ENCODE measurements at places on chromosomes 7 and 10.

DNA sequence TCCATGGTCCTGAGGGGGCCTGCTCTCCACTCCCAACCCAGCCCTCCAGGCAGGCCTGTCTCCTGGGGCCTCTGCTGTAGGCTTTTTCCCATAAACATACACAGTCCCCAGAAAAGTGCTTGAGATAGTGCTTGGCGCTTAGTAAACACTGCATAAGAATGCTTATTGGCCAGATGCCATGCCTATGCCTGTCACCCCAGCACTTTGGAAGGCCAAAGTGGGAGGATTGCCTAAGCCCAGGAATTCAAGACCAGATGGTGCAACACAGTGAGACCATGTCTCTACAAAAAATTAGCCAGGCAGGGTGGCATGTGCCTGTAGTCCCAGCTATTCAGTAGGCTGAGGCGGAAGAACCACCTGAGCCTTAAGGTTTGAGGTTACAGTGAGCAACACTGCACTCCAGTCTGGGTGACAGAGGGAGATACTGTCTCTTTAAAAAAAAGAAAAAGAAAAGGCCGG, 24.6 kb upstream of the ASL start:
- H3K4me3 ChIP-seq = no peak overlapping the region
- peaks cover 8% of the 10 kb centered on the region for H3K4me1 ChIP-seq
- H3K27ac ChIP-seq = no peak overlapping the region
- H3K27me3 ChIP-seq = no peaks in the 10 kb centered on the region
- H3K36me3 ChIP-seq = no peaks in the 10 kb centered on the region
- DNase-seq = no peak

DNA sequence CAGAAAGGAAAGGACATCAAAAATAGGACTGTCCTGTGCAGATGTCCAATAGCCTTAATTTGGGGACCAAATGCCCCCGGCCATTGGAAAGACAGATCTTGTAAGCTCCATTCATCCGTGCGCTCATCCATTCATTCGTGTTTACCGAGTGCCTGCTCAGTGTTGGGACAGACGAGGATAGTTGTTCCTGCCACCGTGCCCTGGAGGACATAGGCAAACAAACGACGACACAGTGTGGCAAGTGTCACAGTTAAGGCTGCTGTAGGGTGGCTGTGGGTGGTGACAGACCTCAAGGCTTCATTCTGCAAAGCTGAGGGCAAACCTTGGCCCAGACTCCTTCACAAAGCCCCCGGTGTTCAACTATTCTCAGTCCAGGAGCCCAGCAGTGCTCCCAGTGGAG, 27.6 kb downstream of the MKI67 start:
- H3K36me3 ChIP-seq = no peaks in the 10 kb centered on the region
- peaks cover 8% of the 10 kb centered on the region for H3K4me1 ChIP-seq
- no peak overlapping the region for H3K27ac ChIP-seq
- H3K4me3 ChIP-seq = no peak overlapping the region

DNA sequence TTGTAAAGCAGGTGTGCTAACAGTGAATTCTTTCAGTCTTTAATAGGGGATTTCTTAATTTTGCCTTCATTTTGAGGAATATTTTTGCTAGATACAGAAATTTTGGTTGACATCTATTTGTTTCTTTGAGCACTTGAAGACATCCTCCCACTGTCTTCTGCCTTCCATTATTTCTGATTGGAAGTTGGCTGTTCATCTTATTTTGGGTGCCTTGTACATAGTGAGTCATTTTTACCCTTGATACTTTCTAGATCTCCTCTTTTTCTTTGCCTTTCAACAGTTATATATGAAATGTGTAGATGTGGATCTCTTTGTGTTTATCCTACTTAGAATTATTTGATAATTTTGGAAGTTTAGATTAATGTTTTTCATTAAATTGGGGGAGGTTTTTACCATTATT, 631.0 kb downstream of the AUTS2 start:
- H3K4me3 ChIP-seq = no peak overlapping the region
- H3K27me3 ChIP-seq = no peaks in the 10 kb centered on the region
- H3K27ac ChIP-seq = no peak overlapping the region
- H3K4me1 ChIP-seq = no peaks in the 10 kb centered on the region
- no peak for DNase-seq

- no peak overlapping the region for H3K27ac ChIP-seq
- DNase-seq = no peak
- H3K4me3 ChIP-seq = no peak overlapping the region
- no peaks in the 10 kb centered on the region for H3K36me3 ChIP-seq
- H3K27me3 ChIP-seq = no peaks in the 10 kb centered on the region
- no peaks in the 10 kb centered on the region for H3K4me1 ChIP-seq
These were observed 60.9 kb downstream of the COBL start for GRCh38 chr7:51255536-51256208.

- no peak for DNase-seq
- no peak overlapping the region for H3K4me3 ChIP-seq
- H3K36me3 ChIP-seq = no peaks in the 10 kb centered on the region
- H3K27ac ChIP-seq = no peak overlapping the region
- no peaks in the 10 kb centered on the region for H3K4me1 ChIP-seq
These were observed 31.8 kb upstream of the LSM8 start for GRCh38 chr7:118152149-118152548.

DNA sequence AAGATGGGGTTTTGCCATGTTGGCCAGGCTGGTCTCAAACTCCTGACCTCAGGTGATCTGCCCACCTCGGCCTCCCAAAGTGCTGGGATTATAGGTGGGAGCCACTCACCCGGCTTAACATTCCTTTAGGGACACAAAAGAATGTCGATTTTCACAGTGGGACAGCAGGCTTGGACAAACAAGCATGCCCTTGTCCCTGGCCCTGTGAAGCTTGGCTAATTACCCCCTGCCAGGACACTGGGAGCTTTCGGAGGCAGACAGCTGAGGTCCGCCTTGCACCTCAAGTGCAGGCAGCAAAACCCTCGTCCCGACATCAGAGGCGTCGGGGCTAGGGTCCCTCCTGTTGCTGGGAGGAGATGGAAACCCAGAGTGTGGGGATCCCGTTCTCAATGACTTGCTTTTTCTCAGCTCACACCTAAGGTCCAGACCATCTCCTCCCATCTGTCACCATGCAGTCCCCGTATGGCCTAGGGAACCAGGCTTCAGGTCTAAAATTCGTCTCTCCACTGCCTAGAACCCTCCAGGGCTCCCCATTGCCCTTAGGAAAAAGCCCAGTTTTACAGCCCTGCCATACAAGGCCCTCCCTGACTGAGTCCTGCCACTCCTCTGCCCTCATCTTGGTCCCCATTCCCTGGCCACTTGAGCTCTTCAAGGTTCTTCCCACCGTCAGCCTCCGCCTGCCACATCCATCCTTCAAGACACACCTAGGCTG, 6.3 kb upstream of the CLIP2 start:
- H3K27me3 ChIP-seq = no peaks in the 10 kb centered on the region
- DNase-seq = no peak
- peaks cover 19% of the 10 kb centered on the region for H3K4me1 ChIP-seq
- no peaks in the 10 kb centered on the region for H3K36me3 ChIP-seq
- no peak overlapping the region for H3K4me3 ChIP-seq

DNA sequence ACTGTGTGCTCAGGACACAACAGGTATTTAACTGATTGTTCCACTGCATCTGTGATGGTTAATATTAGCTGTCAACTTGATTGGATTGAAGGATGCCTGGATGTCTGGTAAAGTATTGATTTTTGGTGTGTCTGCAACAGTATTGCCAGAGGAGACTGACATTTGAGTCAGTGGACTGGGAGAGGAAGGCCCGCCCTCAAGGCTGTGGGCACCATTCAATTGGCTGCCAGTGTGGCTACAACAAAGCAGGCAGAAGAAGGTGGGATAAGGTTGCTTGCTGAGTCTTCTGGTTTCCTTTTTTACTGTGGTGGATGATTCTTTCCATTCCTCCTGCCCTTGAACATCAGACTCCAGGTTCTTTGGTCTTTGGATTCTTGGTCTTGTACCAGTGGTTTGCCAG, 137.1 kb upstream of the FAM13C start:
- H3K4me3 ChIP-seq = no peak overlapping the region
- no peak for DNase-seq
- H3K27me3 ChIP-seq = no peaks in the 10 kb centered on the region

DNA sequence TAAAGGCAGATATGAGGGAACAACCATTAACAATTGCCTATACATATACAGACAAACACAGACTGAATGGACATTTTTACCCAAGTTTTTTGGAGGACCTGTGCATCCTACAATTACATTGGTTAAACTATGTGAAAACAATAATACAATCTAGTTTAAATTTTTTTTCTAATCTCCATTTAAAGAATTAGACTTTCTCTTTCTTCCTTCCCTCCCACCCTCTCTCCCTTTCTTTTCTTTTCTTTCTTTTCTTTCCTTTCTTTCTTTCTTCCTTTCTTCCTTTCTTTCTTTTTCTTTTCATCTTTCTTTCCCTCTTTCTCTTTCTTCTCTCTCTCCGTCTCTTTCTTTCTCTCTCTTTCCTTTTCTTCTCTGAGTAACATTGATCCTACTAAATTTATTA, 183.7 kb downstream of the HDAC9 start:
- no peaks in the 10 kb centered on the region for H3K4me1 ChIP-seq
- no peaks in the 10 kb centered on the region for H3K36me3 ChIP-seq
- no peaks in the 10 kb centered on the region for H3K27me3 ChIP-seq
- no peak for DNase-seq

GRCh38 chr10:132728321-132728720, 57.6 kb downstream of the NKX6-2 start:
- no peaks in the 10 kb centered on the region for H3K27me3 ChIP-seq
- no peak for DNase-seq
- no peak overlapping the region for H3K4me3 ChIP-seq
- no peak overlapping the region for H3K27ac ChIP-seq
- no peaks in the 10 kb centered on the region for H3K36me3 ChIP-seq
- no peaks in the 10 kb centered on the region for H3K4me1 ChIP-seq

DNA sequence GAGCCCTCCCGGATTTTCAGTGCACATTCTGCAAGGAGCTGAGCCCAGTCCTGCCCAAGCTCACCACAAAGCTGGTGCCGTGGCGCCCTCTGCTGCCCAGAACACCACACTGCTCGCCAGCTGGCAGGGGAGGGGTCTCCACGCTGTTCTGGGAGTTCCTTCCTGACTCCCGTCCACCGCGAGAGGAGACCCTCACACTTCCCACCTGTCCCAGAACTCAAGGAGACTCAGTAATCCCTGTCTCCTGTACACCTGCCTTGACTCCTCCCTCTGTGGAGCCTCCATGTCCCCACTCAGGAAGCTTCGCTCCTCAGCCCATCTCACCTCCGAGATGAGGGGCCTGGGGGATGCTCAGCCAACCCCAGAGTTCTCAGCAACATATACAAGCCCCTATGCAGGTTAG, 11.3 kb downstream of the C10orf105 start:
- H3K4me3 ChIP-seq = no peak overlapping the region
- DNase-seq = no peak
- peaks cover 17% of the 10 kb centered on the region for H3K4me1 ChIP-seq
- H3K27me3 ChIP-seq = no peaks in the 10 kb centered on the region
- no peak overlapping the region for H3K27ac ChIP-seq

GRCh38 chr7:44348300-44348699, 22.9 kb upstream of the CAMK2B start:
- DNase-seq = no peak
- H3K27me3 ChIP-seq = no peaks in the 10 kb centered on the region
- H3K4me3 ChIP-seq = no peak overlapping the region
- H3K36me3 ChIP-seq = no peaks in the 10 kb centered on the region
- no peaks in the 10 kb centered on the region for H3K4me1 ChIP-seq

DNA sequence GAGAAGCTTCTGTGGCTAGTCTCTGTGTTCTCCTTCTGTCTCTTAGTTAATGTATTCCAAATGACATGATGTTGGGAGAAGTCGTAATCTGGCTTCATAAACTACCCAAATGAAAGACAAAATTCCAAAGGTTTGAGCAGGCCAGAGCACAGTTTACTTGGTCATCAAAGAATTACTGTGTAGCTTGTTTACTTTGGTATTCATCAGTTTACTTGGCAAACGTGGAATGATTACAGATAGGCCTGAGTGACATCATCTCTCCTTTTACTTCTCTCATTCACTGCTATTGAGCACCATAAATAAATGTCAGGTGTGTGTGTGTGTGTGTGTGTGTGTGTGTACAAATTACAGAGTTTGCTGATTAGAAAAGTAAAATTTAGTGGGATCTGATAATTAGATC, 327.3 kb downstream of the PHTF2 start:
- DNase-seq = no peak
- no peak overlapping the region for H3K27ac ChIP-seq
- no peak overlapping the region for H3K4me3 ChIP-seq
- H3K36me3 ChIP-seq = no peaks in the 10 kb centered on the region
- no peaks in the 10 kb centered on the region for H3K27me3 ChIP-seq
- no peaks in the 10 kb centered on the region for H3K4me1 ChIP-seq

DNA sequence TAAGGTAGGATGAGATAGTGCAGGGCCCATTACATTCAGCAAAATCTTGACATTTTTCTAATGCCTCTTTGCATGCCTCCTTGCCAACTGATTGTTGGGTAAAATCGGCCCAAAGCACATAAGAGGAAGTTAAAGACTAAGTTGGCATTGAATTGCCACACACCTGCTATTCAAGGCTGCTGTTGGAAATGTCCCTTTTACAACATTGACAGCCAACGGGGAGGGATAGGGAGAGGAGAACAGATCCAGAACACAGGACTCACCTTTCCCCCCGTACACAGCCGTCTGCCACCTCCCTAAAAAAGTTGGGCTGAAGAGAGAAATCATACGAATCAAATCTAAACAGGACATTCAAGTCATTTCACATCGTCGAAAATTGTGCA, 695 bp downstream of the FAM237B start:
- peaks cover 9% of the 10 kb centered on the region for H3K4me1 ChIP-seq
- no peaks in the 10 kb centered on the region for H3K36me3 ChIP-seq
- no peak overlapping the region for H3K4me3 ChIP-seq
- DNase-seq = no peak

DNA sequence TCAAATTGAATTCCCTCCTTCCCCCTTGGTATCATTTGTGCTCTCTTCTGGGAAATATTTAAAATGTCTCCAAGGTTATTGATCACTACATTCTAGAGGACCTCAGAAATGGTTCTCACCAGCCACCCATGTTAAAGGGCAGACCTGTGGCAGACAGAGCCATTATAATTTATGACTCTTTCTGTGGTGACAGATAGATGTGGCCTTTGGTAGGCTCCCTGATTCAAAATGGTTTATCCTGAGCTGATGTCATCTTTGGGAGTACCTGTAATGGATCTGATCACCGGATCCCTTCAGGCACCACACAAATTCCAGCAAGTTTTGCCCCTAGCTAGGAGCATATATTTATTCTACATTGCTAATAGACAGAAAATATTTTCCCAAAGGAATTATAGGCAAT, 267.5 kb downstream of the SDK1 start:
- no peaks in the 10 kb centered on the region for H3K4me1 ChIP-seq
- no peak overlapping the region for H3K27ac ChIP-seq
- H3K27me3 ChIP-seq = no peaks in the 10 kb centered on the region
- no peaks in the 10 kb centered on the region for H3K36me3 ChIP-seq
- H3K4me3 ChIP-seq = no peak overlapping the region

- no peaks in the 10 kb centered on the region for H3K36me3 ChIP-seq
- H3K4me3 ChIP-seq = no peak overlapping the region
- no peaks in the 10 kb centered on the region for H3K27me3 ChIP-seq
- no peaks in the 10 kb centered on the region for H3K4me1 ChIP-seq
- no peak for DNase-seq
These were observed 25.2 kb downstream of the DNAJC1 start for GRCh38 chr10:21978191-21978862.

- peaks cover 11% of the 10 kb centered on the region for H3K4me1 ChIP-seq
- no peak overlapping the region for H3K27ac ChIP-seq
- H3K27me3 ChIP-seq = no peaks in the 10 kb centered on the region
- H3K4me3 ChIP-seq = no peak overlapping the region
These were observed 106.3 kb upstream of the AKR1E2 start for GRCh38 chr10:4719671-4720070.

GRCh38 chr10:60611291-60611747, 167.0 kb upstream of the CDK1 start:
- H3K4me1 ChIP-seq = no peaks in the 10 kb centered on the region
- no peak for DNase-seq
- H3K36me3 ChIP-seq = no peaks in the 10 kb centered on the region
- H3K27ac ChIP-seq = no peak overlapping the region

Measured in vagina (tissue), 2 donors.